ENCODE measurements at places on chromosomes 11 and 22. TPM values are rescaled to one million over a fixed set of nuclear protein-coding genes. Genes with fewer than 3 reads are reported as not detected.
A peak's percentile ranks its signal among the peaks of the same experiment; 100 is the strongest.

The PATE4 gene
- total RNA-seq = not detected

The TNNT3 gene
- 428 TPM for total RNA-seq

The OR5M8 gene
- not detected for total RNA-seq

The TTC36 gene
- 0.79 TPM for total RNA-seq

The KCNK4 gene
- not detected for total RNA-seq

The PIWIL4 gene
- total RNA-seq = 6.2 TPM

The DDI1 gene
- total RNA-seq = not detected

The ALDH3B2 gene
- 19.1 TPM for total RNA-seq

The AP1B1 gene
- total RNA-seq = 27.0 TPM

The CELSR1 gene
- 14.2 TPM for total RNA-seq

The MPPED1 gene
- 5.3 TPM for total RNA-seq

The RFPL3 gene
- total RNA-seq = not detected

The SLC5A12 gene
- 0.10 TPM for total RNA-seq

The ZP1 gene
- 0.49 TPM for total RNA-seq

The JAML gene
- total RNA-seq = 12.2 TPM

The PNPLA3 gene
- total RNA-seq = 7.5 TPM

GRCh38 chr11:94702481-94702880, 65.7 kb upstream of the AMOTL1 start:
- DNase-seq = no peak

DNA sequence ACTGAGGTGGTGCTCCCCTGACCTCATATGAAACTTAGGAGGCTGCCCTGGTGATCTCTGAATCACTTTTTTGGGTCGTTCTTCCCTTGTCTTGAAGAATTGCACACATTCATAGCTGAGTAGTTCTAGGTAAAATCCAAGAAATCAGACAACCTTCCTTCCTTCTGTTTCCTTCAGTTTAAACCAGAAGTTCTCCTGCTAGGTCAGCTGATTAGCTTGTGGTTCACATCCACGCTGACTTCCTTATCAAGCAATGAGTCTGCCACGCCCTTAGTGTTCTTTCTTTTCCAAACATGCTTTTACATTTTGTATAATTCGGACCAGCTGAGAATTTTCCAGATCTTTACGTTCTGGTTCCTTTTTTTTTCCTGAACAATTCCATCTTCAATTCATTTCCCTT, 892.8 kb downstream of the NTM start:
- DNase-seq = no peak

- DNase-seq = no peak
These were observed 44.6 kb downstream of the YAP1 start for GRCh38 chr11:102154806-102155205.

DNA sequence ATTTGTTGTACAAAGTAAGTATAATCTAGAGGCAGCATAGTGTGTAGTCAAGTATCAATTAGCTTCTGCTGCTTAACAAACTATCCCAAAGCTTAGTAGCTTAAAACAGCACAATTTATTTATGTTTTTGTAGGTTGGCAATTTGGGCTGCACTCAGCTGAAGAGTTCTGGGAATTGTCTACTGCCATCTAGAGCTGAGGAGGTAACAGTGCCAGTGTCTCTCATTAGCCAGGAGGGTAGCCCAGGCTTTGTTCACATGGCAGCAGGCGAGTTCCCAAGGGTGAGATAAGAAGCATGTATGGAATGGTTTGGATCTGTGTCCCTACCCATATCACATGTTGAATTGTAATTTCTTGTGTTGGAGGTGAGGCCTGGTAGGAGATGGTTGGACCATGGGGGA, 45.8 kb upstream of the SLN start:
- no peak for DNase-seq

GRCh38 chr22:47122441-47123000, 360.1 kb downstream of the TBC1D22A start:
- DNase-seq = no peak

DNA sequence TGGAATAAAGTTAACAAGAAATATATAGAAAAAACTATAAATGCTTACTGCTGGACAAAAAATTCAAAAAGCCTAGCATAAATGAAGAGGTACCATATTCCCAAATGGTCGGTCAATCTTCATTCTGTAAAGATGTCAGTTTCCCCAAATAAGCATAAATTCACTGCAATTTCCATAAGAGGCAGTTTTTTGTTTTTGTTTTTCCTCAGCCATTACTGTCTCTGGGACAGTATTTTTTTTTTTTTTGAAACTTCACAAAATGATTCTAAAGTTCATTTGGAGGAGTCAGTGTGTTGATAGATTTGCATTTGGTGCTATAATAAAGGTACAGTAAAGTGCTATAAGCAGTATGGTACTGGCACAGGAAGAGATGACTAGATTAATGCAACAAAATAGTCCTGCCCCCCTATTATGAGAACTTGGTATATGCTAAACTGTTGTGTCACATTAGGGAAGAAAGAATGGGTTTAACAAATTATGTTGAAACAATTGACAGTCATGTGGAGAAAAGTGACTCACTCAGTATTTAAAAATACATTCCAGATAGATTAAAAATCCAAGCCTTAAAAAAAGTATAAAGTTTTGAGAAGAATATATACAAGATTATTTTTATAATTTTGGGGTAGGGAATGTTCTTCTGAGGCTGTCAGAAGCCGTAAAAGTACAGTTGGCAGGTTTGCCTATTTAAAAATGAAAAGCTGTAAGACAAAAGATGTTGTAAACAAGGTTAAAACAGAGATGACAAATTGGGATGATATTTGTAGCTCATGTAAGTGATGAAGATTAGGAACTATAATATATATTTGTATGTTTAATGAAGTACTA, 2.6 kb upstream of the FTH1 start:
- DNase-seq = no peak

- peak; percentile 55 for DNase-seq
These were observed 137.6 kb upstream of the TTC12 start for GRCh38 chr11:113176599-113177360.

GRCh38 chr22:49209452-49210195, 618.0 kb downstream of the BRD1 start:
- DNase-seq = no peak

DNA sequence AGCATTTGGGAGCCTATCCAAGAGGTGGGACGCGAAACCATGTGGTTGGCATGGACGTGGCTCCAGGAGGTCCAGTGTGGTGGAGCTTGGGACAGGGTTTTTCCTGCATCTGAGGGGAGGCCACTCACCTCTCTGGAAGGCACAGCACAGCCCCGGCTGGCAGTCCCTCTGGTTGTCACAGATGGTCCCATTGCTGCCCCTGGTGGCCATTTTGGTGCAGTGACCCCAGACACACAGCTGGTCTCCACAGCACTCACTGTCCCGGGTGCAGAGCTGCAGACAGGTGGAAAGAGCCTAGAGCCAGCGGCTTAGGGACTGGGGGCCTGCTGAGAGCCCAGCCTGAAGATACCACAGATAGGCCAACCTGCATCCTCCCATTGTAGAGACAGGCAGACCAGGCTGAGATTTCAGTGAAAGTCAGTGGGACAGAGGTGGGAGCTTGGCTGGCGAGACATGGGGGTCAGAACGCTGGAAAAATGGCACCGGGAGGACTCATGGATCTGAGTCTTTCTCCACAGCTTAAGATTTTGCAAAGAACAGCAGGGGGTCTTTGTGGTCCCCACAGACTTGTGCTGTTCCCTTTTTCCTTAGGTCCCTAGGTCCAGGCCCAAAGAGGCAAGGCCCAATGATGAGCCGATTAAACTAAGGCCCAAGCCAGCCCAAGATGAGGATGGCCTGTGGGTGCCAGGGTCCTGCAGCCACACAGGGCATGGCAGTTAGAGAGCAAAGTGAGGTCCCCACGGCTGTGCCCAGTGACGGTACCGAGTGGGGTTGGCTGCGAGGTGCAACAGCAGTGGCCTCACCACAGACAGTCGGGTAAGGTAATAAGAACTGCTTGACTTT, 41.4 kb downstream of the DKK3 start:
- no peak for DNase-seq

DNA sequence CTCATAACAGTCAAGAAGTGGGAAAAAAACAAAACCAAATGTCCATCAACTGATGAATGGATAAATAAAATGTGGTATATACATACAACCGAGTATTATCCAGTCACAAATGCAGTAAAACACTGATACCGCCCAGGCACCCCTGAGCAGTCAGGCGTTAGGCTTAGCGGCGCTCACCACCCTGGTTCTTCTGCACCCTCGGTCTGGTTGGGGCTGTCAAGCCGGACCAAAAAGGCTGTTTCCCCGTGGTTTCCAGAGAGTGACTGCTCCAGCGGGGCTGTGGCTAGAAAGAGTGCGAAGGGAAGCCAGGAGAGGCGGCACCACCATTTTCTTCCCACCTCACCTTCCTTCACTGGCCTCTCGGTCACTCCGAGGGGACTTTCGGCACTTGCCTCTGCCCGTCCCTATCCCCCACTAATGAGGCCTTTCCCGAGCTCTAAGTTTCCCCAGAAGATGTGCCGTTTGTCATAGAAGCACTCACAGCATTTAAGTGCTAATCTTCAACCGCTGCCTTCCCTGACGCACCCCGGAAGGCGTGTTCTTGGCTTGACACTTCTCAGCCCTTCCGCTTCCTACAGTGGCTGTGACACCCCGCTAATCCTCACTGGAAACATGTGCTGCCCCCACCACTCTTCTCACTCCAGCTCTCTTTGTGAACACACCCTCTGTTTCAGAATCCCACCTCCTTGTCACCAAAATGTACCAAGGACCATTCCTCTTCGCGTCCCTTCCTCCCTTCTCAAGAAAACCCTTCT, 42.4 kb downstream of the FCHSD2 start:
- DNase-seq = no peak

DNA sequence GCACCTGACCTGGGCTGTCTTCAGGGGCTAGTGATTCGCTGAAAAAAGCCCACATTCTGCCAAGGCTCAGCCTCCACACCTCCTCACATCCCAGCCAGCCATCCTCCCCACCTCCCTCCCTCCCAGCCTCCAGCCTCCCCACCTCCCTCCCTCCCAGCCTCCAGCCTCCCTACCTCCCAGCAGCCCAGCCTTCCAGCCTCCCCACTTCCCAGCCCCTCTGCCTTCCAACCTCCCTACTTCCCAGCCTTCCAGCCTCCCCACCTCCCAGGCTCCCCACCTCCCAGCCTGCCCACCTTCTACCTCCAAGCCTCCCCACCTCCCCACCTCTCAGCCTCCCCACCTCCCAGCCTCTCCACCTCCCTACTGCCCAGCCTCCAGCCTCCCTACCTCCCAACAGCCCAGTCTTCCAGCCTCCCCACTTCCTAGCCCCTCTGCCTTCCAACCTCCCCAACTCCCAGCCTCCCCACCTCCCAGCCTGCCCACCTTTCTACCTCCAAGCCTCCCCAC, 33.7 kb upstream of the TH start:
- DNase-seq = no peak

- no peak for DNase-seq
These were observed 79.9 kb downstream of the OSBP2 start for GRCh38 chr22:30774566-30774965.

DNA sequence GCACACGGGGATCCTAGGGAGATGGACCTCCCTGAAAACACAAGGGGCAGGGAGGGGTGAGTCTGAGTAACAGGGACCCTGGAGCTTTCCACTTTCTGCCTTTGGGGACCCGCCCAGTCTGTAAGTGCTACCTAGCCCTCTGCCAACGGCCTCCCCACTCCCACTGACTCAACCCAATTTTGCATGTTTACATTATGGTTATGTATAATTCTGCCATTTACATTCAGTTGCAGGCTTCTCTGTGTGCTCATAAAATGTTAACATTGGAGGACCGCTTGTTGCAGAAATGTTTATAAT, 105.8 kb downstream of the DSCAML1 start:
- no peak for DNase-seq

GRCh38 chr22:47612311-47612910, 850.0 kb downstream of the TBC1D22A start:
- no peak for DNase-seq

DNA sequence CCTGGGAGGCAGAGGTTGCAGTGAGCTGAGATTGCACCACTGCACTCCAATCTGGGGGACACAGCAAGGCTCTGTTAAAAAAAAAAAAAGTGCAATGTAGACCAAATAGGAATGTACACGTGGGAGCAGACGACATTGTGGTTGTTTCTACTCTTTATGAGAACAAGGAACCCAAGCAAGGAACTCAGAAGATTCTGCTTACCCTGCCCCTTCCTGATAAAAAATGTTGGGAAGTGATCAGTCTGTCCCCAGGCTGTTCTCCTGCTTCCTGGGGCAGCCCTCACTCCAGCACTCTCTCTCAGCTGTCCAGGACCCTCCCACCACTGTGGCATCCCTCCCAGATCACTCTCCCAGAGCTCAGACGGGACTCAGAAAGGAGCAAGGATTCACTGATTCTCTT, 31.8 kb downstream of the SLCO2B1 start:
- DNase-seq = no peak

- no peak for DNase-seq
These were observed 1.7 kb downstream of the RASGRP2 start for GRCh38 chr11:64742087-64742888.

- no peak for DNase-seq
These were observed 62.7 kb downstream of the LIF start for GRCh38 chr22:30183861-30184278.

- no peak for DNase-seq
These were observed 55.9 kb downstream of the ENDOD1 start for GRCh38 chr11:95145430-95146060.

- DNase-seq = no peak
These were observed 936.7 kb downstream of the BRD1 start for GRCh38 chr22:48890693-48891554.

- no peak for DNase-seq
These were observed 87.1 kb downstream of the BCR start for GRCh38 chr22:23267226-23268043.

- peak; percentile 26 for DNase-seq
These were observed 29.9 kb downstream of the ARVCF start for GRCh38 chr22:19986410-19987341.

DNA sequence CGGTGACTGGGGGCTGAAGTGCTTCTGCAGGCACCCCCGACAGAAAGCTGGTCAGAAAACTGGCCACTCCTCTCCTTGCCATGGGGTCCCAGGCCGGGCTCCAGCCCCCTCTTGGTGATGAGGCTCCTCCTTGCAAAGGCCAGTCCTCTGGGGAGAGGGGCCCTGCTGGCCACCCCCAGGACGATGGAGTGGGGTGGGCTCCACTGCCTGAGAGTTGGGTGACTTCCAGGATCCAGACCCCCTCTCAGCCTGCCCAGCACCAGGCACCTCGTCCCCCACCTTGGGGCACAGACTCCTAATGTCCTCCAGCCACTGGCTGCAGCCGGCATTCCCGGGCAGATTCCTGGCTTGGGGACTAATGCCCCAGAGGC, 441 bp upstream of the RPS6KA4 start:
- DNase-seq = no peak

DNA sequence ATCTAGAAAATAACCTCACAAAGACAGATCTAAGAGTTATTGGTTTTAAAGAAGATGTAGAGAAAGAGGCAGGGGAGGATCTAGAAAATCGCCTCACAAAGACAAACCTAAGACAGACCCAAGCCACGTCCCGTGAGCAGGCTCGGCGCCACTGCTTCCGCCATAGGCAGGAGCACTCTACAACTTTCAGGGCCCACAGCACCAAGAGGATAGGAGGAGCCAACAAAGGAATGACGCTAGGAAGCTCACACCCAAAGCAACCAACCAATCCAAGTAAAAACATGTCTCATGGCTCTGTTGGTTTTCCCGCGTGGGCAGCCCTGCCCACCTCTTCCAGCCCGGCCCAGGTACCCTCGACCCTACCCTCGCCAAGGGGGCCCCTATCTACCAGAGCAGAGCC, 4167.4 kb upstream of the OR11H1 start:
- no peak for DNase-seq

All from skin of body (tissue), 3 donors.